ENCODE measurements at places on chromosomes 1 and 21.

DNA sequence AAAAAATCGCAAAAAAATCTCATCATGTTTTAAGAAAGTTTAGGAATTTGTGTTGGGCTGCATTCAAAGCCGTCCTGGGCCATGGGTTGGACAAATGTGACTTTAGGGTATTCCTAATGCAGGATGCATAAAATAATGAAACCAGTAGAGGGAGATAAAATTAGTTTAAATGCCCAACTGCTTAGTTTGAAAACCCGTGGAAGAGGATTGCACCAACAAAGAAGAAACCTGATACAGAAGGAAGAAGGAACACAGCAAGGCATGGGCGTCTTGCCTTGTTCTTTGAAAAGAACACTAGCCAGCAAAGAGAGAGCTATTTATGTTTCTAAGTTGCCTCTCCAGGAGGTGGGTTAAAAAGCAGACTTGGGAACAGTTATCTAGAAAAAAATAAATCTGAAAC, 37.9 kb downstream of the WDR3 start:
- DNase-seq = no peak

- no peak for DNase-seq
Observed at GRCh38 chr1:61569303-61569621, 155.7 kb downstream of the TM2D1 start.

DNA sequence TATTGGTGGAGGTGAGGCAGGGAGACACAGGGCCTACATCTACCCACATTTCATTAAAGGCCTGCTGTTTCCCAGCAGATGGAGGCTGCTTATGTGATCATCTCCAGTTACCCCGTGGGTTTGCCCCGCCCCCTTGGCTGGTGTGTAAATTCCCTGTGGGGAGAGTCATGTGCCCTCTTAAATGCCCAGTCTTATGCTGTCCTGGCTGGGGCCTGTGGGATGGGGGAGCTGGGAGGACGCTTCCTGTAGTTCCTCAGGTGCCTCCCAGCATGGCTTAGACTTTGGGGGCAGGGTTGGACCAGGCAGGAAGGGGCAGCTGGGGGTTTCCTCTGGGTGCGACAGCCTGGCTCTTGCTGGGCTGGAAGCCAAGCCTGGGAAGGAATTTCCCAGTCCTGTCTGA, 15.5 kb upstream of the CITED4 start:
- DNase-seq = peak; percentile 95

GRCh38 chr1:74271503-74271902, 36.3 kb downstream of the TNNI3K start:
- DNase-seq = no peak

GRCh38 chr1:169368406-169368769, 393 bp downstream of the BLZF1 start:
- no peak for DNase-seq

GRCh38 chr1:207807326-207807689, 55.5 kb downstream of the CD46 start:
- peak; percentile 21 for DNase-seq

GRCh38 chr1:20634065-20634593, 871 bp downstream of the PINK1 start:
- no peak for DNase-seq

DNA sequence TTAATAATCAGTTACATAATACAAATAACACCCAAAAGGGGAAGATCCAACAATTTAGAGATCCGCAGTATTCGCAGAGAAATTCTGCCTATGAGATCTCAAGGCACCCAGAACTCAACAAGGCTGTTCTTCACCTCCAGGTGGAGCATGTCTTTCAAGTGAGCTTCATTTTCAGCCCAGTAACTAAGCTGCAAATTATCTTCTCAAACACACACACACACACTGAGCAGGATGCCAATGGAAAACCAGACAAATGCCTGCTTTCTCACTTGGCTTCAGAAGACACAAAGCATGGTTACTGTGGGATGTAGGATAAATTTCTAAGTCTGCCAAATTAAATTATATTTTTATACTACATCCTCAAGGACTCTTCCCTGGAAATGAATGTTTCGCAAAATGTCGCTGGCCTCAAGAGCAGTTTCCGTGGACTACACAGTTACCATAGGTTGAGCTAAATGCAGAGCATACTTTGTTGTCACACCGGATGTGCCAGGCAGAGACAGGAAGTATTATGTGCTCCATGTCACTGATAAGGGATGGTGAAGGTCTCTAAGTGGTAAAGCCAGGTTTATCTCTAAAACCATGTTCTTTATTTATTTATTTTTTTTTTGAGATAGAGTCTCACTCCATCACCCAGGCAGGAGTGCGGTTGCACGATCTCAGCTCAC, 30.3 kb downstream of the UBR4 start:
- no peak for DNase-seq

GRCh38 chr1:164726235-164726634, 167.3 kb downstream of the PBX1 start:
- DNase-seq = no peak

Data from tibial artery (tissue), 4 donors.